ENCODE measurements at places on chromosomes 2 and 18.
A peak's percentile ranks its signal among the peaks of the same experiment; 100 is the strongest.

DNA sequence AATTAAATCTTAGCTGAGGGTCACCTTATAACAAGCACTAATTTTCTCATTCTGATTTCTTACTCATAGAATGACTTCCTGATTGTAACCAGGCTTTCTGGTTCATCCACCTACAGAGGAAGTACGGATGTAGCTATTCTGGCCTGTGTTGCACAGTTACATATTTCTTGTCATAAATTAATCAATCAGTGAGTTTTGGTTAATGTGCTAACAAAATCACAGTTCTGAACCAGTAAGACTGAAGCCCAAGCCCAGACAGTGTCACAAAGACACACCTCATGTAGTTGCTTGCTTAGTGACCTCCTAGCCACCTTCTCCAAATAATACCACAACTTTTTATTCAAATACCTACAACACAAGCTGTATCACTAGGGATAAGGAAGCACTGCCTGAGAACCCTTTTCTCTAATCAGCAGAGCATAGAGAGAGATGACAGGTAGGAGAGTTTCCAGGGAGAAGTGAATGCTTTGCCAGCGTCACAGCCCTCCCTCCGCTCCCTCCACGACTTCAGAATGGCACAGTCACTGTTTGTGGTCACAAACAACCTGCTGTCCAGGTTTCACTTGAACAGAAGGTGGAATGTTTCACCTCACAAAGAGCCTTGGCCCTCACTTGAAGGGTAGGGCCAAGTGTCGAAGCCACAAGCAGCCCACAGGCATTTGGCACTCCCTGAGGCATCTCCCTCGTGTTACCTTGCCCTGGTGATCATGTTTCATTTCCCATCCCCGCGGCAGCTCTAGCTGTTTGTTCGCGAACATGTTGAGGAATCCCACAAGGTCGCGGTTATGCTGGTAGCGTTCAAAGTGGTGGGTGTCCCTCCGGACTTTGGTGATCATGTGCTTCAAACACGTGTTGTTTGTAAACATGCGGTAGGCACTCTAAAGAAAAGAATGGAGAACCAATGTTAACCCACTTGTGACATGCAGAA is 120.8 kb upstream of the STK17B start:
- DNase-seq: no peak

GRCh38 chr2:100518801-100519200 is 44.0 kb upstream of the PDCL3 start:
- no peak for DNase-seq

- no peak for DNase-seq
Observed at GRCh38 chr2:127913808-127914457, 28.2 kb upstream of the AMMECR1L start.

GRCh38 chr2:66701251-66701650 is 266.3 kb downstream of the MEIS1 start:
- no peak for DNase-seq

GRCh38 chr2:216389570-216389969 is 17.3 kb upstream of the MARCHF4 start:
- no peak for DNase-seq

DNA sequence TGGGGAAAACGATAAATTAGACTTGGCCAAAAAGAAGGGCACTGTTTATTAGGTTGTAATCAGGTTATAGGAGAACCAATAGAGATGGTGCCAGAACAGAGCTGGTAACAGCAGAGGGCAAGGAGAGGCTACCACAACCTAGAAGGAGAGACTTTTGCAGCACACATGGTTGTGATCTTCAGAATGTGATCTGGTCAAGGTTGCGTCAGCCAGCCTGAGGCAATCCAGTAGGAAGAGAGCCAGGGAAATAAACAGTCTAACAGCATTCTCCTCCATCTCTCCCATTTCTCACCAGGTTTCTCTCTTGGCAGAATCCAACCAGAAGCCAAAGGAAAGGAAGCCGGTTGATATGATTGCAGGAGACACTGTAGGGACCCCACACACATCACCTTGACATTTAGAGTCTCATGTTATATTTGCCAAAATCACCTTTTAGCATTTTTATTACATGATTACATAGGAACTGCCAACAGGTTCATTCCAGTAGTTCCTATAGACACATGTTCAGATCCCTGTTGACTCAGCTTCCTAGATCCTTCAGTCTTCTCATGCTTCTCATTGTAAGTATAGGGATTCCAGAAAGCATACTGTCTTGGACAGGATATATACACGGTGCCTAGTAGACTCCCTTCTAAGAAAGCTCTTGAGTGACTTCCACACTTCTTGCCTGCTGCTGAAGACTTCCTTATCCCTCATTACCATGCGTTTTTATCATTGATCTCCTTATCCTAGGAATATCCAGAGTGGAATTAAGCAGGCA is 17.6 kb upstream of the SPATS2L start:
- DNase-seq: no peak

DNA sequence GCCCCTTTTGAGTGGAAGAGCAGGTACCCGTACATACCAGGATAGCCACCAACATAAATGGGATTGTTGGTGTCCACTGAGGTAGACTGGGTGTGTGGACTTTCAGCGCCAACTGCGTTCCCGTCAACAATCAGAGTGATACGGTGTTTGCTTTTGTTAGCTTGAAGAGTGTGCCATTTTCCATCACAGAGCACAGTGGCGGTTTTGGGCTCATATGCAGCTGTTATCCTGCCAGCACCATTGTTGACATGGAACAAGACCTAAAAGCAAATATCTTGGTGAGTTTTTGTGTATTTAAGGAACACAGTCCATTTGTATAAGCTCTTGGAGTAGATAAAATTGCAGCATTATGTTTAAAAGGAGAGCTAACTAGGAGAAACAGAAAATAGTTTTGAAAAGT is 174.5 kb downstream of the LAMA1 start:
- no peak for DNase-seq

DNA sequence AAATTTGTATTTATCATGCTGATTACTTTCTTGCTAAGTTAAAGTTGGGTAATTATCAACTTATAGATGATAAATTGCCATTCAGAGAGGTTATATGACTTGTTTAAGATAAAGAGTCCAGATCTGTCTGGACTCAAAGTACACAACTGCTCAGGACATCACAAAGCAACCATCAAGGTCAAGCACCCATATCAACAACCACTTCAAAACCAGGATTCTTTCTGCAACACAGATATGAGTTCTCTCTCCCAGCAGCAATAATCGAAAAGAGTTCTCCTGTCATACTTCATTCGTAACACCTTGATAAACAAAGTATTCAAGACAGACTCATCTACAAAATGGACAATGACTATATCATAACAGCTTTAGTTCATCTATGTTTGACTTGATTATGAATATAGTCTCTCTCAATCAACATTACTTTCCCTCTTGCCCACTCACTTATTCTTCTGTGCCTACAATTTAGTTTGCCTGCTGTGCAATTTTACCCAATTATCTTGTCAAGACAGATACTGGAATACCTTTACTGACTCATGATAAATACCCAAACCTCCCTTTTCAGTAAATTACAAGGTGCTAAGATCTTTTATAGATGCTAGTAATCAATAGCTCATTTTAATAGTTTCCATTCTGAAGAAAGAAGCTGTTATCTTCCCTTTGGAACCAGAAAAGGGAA is 281.8 kb downstream of the NBAS start:
- no peak for DNase-seq

DNA sequence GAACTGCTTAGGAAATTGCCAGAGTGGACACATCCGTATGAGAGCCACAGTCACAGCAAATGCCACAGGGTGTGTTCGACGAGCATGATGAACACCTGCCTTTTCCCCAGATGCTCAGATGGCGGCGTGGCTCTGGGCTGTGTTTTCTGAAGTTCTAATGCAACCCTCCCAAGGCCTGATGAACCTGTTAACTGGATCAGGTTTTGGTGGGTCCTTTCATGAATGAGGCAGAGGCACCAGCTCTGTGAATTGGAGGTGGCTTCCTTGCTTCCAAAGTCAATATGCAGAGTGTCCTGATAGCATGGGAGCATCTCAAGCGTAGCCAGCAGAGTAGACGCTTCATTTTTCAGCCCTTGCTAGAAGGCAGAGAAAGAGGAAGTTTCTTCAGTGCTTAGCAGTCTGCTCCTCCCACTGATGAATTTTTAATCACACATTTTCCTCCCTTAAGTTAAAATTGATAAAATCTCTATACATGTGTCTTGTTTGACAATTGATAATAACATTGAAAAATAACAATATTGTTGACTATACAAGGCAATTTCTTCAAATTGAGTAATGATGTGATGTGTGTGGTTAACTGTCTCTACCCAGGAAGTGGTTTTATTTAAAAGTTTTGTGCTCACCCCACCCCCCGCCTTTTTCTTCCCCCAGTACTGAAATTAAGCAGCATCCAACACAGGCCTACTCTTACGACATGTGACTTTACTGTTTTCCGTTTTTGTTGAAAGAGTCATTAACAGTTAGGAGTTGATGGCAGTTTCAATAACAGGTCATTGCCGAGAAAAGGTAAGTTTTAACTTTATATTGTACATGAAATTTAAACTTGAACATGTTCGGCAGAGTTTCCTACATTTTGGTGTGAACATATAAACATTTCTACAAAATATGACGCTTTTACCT is at the start of gene ARHGAP15:
Gene ARHGAP15 (plus strand): TSS at position 739 of the 900 bp plus-strand sequence.
- DNase-seq: peak; percentile 94

GRCh38 chr2:24453379-24454073 is 37.5 kb upstream of the NCOA1 start:
- no peak for DNase-seq

DNA sequence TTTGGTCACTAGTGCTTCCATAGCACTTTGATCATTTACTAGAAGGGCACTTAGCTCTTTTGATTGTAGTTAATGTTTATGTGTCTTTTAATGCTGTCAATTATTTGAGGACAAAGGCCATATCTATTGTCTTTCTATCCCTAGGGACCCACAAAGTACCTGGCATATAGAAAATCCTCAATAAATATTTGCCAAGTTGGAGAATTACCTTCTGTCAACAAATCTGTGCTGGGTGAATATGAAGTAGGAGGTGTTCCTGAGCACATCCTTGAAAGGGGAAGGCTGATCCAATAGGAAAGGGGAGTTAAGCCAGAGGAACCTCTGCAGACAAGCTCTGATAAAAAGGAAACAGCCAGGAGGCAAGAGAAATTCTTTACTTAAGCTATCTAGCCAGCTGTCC is 8.2 kb downstream of the DPP4 start:
- no peak for DNase-seq

GRCh38 chr2:236691799-236692167 is 122.2 kb downstream of the ACKR3 start:
- no peak for DNase-seq

- DNase-seq: no peak
Observed at GRCh38 chr18:74694436-74694835, 96.8 kb downstream of the ZNF407 start.

DNA sequence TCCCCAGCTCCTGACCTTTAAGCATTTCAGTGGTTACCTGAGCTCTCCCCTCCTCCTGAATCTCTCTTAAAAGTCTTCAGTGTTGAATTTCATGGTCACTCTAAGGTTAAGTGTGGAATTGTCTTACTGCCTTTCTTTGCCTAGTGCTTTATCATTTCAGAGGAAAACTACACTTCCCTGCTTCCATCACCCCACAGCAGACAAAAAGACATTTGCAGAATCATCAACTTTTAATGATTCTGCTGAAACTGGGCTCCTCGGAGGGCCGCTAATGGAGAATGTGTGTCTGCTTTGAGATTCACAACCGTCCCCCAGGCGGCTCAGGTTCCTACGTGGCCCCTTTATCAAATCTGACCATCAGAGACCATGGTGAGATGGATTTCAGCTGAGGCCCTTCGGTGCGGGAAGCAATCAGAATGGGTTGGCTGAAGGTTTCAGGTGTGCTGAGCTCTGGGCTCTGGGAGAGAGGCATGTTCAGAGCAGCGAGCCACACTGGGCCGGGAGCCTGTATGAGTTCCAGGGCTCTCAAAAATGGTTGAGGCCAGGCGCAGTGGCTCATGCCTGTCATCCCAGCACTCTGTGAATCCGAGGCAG is 41.9 kb upstream of the TBC1D8 start:
- no peak for DNase-seq

- DNase-seq: no peak
Observed at GRCh38 chr2:46612675-46613074, 133.3 kb downstream of the TMEM247 start.

DNA sequence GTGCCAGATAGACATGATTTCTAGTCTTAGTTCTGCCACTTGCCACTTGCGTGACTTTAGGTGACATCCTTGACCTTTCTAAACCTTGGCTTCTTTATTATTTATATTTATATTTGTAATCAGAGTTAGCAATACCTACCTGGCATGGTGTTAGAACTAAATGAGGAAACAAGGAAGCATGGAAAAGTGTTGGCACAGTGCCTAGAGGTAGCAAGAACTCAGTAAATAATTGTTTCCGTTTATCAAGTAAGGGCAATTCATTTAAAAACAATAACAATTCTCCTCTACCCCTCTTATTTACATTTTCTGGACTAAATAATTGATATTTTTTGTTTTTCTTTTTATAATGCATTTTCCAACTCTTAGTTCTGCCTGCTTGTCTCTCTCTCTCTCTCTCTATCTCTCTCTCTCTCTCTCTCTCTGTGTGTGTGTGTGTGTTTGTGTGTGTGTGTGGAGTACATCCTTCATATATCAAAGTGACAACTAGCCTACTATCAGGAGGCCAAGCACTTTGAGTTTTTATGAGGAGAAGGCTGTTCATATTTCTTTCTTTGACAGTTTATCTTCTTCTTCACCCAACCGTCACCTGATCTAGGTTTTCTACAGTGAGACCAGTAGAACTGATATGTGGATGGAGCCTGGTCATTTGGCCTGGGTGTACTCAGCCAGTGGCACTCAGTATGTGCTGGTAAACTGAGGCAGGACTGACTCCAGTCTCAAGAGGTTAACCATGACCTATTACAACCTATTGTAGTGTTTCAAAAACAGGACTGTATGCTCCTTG is 134.5 kb downstream of the LRRTM1 start:
- no peak for DNase-seq

All from AML-193 (cell line).